Stimulated activated CD4-positive, alpha-beta T cell treated with anti-CD3 and anti-CD28 coated beads, Interleukin-2, amount 100 ng/mL, for 4 hours (primary cell): ENCODE measurements at places on chromosomes 13 and 19.

DNA sequence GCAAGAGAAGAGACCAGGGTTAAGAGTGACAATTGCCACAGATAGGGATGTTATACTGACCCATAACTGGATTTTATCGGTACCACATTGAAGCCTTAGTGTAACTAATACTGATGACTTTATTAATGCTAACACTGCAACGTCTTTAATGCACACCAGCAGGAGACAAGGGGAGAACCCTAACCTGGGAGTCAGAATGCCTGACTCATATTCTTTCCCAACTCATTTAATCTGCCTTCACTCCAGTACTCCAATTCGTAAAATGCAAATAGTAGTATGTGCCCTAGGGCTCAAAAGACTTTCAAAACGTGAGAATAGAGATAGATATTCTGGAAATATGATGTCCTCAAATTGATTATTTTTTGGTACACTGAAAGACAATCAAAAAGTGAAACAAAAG is 62.4 kb downstream of the GPC6 start:
- no peak for DNase-seq

DNA sequence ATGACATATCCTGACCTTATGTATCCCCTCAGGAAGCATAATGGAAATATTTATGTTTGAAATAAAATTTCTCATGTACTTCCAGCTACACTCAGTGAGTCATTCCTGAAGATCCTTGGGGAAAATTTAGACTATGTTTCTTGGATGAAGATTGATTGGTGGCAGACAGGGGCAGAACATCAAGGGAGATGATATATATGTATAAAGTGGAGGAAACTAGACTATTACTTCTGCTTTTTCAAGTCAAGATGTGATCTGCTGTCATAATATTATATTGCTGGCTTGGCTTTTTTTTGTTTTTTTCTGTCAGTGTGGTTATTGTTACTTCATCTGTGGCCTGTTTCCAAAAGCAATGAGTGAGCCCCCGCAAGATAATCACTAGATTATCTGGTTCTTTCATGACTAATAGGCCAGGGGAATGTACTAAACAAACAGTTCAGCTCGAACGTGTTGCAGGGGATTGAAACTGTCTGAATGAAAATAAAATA is 87.2 kb upstream of the TNFSF11 start:
- no peak for DNase-seq

DNA sequence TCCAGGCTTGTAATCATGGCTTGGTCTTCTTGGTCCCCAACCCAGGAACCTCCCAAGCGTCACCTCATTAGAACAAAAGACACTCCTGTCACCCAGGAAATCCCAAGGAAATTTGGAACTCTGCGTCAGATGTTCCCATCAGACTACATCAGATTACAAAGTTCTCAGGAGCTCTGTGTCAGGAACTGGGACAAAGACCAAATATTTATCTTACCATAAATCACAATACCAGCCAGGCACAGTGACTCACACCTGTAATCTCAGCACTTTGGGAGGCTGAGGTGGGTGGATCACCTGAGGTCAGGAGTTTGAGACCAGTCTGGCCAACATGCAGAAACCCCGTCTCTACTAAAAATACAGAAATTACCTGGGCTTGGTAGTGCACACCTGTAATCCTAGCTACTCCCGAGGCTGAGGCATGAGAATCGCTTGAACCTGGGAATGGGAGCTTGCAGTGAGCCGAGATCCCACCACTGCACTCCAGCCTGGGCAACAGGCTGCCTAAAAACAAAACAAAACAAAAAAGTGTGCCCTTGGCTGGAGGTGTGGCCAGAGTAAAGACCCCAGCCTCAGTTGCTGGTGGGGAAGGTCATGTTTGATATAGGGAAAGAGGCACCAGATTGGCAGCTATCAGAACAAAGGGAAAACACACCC is 16.7 kb upstream of the CCDC124 start:
- DNase-seq = no peak

GRCh38 chr19:46528601-46529590 is 33.2 kb upstream of the PNMA8B start:
- DNase-seq = no peak

GRCh38 chr13:71285700-71286099 is 581.3 kb downstream of the DACH1 start:
- DNase-seq = no peak

DNA sequence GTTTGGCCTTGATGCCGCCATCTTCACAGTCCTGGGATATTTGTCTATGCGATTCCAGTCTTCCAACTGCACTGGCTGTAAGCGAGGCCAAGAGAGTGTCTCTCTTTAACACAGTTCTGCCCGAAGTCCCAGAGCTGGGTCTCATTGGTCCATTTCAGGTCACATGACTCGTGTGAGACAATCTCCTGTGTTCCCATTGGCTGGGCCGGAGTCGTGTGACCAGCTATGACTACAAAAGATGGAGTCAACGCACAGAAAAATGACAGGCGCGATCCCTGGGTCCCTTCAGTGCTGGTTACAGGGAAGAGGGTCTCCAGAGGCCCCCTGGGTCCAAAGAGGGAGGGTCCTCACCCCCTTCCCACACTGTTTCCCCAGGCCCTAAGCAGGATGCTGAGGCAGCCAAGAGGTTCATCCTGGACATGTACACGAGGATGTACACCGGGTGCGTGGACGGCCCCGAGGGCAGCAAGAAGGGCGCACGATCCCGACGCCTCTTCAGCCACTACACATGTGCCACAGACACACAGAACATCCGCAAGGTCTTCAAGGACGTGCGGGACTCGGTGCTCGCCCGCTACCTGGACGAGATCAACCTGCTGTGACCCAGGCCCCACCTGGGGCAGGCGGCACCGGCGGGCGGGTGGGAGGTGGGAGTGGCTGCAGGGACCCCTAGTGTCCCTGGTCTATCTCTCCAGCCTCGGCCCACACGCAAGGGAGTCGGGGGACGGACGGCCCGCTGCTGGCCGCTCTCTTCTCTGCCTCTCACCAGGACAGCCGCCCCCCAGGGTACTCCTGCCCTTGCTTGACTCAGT is 15.9 kb upstream of the S1PR4 start:
- DNase-seq = no peak

- no peak for DNase-seq
These were observed 702 bp downstream of the PTH2 start for GRCh38 chr19:49422407-49423070.

DNA sequence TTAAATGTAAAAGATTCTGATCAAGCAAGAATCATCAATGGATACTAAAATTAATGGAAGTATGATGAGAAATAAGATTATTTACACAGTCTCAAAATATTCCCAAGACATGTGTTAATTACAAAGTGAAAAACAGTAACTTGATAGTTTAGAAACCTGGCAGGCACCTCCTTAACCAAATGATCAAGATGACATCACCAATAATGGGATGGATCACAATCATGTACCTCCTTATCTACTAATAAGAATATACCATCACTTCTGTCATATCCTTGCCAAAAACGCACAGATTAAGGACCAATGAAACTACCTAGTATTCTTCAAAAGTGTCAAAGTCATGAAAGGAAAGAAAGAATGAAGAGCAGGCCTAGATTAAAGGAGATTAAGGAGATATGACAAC is 30.0 kb downstream of the TSC22D1 start:
- DNase-seq = no peak

DNA sequence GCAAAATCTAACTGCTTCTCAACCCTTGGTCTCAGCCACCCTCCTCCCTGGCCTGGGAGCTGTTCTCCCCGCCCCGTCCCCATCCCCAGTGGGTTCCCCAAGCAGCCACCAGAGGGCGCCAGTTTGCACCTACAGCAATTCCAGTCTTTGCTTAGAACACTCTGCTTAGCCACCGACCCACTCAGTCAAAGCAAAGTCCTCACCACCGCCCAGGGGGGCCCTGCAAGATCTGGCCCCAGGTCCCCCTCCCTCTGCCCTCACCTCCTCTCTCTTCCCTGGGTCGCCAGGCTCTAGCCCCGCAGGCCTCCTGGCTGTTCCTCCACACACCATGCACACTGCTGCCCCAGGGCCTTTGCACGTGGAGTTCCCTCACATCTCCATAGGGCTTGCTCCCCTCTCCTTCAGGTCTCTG is 12.4 kb downstream of the TMEM143 start:
- DNase-seq = peak; percentile 69

GRCh38 chr13:94233401-94233800 is 246.1 kb downstream of the DCT start:
- DNase-seq = no peak

GRCh38 chr19:46373491-46374359 is 26.8 kb downstream of the PPP5C start:
- no peak for DNase-seq

DNA sequence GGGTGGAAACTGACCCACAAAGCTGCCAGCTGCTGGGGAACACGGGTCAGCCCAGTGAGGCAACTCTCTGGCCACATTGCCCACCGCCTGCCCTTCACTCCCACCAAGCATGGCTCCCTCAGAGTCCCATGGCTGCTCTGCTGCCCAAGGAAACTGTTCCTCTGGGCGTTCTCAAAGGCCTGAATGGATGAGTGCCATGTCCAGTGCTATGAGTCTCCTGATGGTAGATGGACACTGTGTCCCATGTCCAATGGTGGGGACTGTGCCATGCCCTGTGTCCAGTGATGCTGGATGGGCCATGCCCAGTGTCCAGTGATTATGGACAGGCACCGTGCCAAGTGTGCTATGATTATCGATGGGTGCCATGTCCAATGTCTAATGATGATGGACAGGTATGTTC is 88.8 kb downstream of the ANKRD10 start:
- DNase-seq = no peak

GRCh38 chr13:30711375-30711774 is 24.0 kb upstream of the ALOX5AP start:
- no peak for DNase-seq

- no peak for DNase-seq
These were observed 7.3 kb downstream of the PTGIR start for GRCh38 chr19:46617601-46618000.
